ENCODE measurements at places on chromosomes 4 and X.
A peak's percentile ranks its signal among the peaks of the same experiment; 100 is the strongest.

GRCh38 chrX:17247144-17247543, 127.9 kb upstream of the NHS start:
- no peak for DNase-seq

DNA sequence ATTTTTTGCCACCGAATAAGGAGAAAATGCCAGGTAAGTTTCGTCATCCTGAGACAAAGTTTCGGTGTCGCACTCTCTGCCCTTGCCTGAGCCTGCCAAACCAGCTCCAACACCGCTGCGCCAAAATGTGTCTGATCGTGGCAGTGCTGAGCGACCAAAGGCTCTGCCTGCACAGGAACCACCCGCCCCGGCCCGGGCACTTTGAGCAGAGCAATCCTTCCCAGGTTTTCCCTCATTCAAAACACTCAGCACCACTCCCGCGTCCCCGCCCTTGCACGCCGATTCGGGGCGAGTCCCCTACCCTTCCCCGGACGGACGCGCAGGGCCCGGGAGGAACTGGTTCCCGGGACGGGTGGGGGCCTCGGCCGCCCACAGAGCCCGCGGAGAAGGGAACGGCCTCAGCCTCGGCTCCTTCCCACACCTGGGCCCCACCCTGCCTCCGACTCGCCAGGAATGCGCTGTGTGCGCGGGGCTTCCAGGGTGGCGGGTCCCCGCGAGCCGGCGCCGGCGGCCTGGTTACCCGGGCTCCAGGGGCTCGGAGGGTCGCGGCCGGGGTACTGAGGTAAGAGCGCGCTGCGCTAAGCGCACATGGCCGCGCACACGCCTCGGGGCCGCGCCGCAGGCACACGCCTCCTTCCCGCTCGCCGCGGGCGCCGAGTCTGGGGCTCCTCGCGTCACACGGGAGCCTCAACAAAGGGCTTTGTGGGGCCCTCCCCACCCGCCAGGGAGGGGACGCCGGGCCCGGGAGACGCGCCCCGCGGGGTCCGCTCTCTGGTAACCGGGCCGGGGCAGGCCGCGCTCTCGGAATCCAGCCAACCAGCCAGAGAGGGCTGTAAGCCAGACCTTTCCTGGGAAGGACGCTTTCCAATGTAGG, at the start of gene C4orf36:
C4orf36 (minus strand) TSS at position 661 of the 874 bp plus-strand sequence. CDS start 902 bp downstream, outside the sequence.
- peak; percentile 43 for DNase-seq

DNA sequence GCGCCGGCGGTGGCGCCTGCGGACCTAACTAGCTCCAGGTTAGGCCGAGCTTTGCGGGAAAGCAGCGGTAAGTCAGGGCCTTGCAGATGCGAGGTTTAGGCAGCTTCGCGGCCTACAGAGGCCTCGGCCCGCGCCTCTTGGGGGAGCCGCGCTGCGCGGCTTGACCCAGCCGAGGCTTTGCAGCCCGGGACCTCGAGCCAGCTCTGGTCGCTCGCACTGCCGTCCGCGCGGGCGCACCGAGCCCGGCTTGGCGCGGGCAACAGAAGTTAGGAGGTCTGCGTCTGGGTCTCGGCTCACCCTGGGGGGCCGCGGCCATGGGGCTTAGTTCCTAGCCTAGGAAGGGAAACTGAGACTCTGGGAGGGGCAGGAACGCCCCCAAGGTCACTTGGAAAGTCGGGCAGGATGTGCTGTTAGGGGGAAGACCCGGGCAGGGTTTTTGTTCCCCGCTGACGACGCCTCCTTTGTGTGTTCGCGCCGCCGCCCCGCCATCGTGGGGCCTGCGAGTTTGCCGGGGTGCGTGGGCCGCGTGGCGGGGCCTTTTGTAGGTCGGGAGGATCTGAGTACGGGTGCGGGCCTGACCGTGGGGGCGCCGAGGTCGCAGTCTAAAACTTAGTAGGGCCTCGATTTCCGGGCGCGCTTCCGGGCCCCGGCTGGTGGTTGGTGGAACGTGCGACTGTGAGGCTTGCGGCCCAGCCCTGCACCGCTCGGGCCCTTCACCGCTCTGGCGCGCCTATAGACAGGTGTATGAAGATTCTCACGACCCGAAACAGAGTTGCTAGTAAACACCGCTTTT, 482 bp downstream of the RNF4 start:
- DNase-seq: no peak

DNA sequence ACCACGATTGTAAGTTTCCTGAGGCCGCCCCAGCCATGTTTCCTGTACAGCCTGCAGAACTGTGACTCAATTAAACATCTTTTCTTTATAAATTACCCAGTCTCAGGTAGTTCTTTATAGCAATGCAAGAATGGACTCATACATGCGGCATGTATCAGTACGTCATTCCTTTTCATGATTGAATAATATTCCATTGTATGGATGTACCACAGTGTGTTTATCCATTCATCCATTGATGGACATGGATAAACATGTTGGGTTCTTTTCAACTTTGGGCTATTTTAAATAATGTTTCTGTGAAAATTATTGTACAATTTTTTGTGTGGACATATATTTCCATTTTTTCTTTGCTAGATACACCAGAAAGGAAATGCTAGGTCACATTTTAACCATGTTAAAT, 99.2 kb upstream of the IGSF1 start:
- DNase-seq: no peak

DNA sequence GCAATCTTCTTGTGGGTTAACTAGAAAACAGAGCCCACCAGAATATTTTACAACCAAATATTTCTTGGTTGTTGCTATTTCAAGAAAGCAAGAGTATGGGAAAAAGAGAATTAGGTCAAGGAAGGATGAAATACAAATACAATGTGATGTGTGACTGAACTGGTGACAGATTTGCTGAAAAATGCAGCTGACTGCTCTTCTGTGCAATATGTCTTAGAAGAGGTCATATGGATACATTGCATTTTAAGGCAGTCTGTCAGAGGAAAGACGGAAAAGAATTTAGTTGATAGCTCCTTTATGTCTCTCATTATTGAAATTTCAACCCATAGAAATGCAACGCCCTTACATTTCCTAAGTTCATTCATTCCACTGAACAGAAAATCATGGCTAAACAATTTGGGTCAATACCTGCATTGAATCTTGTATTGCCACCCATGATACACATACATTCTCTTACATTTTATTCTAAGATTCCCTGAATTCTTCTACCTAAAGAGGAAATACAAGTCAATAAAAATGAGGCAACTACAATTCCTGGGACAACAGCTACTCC, 423.1 kb downstream of the ADAM29 start:
- no peak for DNase-seq

DNA sequence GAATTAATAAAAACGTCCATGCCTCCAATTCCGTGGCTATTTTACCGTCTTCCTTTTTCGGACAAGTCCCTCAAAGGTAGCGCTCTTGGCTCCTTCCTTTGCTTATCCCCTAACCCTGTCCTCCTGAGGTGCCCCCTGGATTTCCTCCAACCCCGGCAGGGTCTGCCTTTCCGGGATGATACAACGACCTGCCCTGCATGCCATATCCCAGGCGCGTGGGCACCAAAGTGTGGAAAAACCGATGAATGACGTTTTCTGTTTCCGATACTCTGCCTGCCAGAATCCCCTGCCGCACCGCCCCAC, 706 bp upstream of the CSTF2 start:
- DNase-seq: no peak

DNA sequence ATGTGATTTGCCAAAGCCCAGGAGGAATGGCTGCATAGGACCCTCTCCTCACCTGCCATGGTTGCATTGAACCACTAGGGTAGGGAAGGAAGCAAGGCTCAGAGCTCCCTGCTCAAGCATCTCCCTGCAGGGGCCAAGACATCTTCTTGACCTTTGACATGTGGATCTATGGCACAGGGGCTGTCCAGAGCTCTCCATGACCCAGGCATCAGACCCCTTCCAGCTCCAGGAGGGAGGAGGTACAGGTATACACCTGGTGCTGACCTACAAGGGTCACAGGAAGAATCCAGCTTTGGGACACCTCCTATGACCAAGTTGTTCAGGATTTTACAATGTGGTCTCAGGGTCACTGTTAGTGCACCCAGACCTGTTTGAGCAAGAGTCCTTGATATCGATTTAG, 23.2 kb upstream of the ASMTL start:
- DNase-seq: no peak

GRCh38 chr4:159398236-159398638, 295.4 kb downstream of the RAPGEF2 start:
- DNase-seq: no peak

GRCh38 chr4:17385403-17385802, 126.5 kb downstream of the QDPR start:
- peak; percentile 13 for DNase-seq

DNA sequence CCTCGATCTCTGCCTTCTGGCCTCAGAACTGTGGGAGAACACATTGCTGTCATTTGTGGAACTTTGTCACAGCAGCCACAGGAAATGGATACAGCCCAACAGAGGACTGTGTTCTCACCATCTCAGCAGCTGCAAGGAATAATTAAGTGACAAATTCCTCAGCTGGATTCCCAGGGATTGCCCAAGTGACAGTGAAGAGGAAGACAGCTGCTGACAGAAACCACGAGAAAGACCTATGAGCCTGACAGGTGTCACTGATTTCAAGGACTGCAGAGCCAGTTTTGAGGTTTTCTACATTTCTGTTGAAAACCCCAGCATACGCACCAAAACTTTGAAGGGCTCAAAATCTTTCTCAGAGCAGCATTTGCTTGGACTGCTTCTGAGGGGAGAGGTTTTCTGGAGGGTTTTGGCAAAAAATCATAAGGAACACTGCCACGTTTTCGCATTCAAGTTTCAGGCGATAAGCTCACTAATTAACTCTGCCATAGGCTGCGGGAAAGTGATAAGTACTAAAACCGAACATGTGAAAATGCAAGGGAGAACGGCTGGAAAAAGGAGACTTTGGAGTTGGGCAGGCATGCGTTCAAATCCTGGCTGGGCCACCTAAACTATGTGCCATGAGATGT, 88.8 kb downstream of the DRD5 start:
- no peak for DNase-seq

GRCh38 chrX:96002431-96002830, 682.2 kb upstream of the DIAPH2 start:
- DNase-seq: no peak

DNA sequence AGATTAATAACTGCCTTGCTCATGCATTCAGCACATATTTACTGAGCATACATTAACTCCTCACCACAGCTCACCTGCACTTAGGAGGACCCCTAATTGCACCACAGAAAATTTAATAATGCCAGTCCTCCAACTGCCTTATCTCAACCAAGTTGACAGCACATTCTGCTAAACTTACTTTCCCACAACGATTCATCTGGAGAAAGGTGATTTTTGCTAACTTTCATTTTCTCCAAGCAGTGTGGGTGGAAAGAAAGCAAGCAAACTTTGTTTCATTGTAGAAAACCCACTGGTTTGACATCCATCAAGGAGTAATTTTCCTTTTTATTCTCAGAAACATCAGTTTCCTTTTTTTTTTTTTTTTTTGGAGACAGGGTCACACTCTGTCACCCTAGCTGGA, 49.1 kb downstream of the RASGEF1B start:
- DNase-seq: no peak

GRCh38 chr4:93495346-93495745, 333.2 kb upstream of the ATOH1 start:
- DNase-seq: no peak

DNA sequence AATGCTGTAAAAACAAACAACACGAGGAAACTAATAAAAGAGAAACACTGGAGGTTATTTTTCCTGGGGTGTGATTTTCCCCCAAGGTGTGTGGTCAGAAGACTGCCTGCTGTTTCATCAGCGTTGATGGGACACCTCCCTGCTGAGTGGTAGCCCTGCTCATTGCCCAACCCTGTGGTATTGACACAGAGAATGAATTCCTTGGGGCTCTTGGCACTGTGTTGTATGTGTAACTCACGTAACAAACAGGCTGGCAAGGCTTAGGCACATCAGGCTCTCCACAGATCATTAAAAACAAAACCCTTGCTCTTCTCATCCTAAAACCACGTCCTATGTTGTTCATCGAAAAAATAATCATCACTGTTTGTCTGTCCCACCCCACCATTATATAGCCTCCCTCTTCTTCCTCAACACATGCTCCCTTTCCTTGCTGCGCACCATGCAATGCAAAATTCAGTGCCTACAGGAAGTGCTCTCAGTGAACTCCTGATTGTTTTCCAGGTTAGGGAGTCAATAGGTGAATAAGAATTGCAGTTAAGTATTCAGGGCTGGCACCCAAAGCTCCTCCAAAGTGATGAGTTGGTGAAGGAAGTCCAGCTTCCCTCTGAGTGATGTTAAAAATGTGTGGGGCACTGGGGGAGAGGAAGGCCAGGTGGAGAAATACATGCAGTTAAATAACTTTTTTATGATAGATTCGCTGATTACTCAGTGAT, 11.4 kb upstream of the PUDP start:
- peak; percentile 29 for DNase-seq

- no peak for DNase-seq
Measured at GRCh38 chrX:15233416-15234015, 36.4 kb downstream of the ASB9 start.

DNA sequence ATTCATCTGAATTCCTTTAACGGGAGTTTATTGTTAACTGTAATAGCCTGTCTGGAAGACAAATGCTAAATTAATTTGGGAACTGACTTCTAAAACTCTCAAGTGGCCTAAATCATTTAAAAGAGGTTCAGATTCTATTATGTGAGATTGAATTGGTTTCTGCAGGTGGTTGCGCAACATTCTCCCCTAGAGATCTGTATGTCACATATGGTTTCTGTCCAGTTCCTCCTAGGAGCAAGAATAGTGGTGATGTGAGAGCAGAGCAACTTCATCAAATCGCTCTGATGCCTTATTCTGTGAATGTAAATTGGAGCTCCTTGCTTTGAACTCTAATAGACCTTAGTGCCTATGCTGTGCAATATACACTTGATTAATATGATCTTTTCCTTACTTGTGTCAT, 144.6 kb upstream of the GPR101 start:
- DNase-seq: no peak

- DNase-seq: no peak
Measured at GRCh38 chr4:104418286-104418685, 76.4 kb downstream of the CXXC4 start.

DNA sequence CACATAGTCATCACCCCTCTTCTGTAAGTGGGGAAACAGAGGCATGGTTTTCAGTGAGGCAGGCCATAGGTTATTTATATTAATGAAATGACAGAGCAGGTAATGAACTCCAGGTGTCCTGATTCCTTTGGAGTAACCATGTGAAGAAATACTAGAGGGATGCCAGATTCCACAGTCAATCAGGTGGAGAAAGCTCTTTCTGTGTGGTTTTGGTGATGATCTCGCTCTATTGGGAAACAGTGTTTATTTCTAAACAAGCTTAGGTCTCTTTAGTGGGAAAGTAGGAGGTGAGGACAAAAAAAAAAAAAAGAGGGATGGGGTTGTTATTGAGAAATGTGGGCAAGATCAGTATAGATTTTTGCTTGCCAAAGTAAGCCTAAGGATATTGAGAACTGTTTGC, 12.2 kb downstream of the DOCK11 start:
- DNase-seq: no peak

Data from DMS153 (cell line).